T follicular helper cell (primary cell): ENCODE measurements at places on chromosomes 2 and 18.

DNA sequence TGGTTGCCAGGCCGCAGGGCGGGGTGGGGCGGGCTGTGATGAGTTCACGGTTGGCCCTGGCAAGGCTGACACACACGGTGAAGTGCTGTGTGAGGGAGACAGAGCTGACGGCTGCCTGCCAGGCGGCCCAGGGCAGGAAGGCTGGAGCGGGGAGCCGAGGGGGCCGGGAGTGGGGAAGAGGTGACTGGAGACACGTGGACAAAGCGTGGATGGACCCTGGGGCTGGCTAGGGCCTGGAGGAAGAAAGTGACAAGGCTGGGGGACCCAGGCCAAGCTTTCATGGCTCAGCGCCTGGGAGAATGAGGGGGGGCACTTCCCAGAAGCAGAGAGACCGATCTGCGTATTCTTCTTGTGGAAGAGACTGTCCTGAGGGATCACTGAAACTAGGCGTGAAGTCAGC, 123.2 kb downstream of the DYSF start:
- DNase-seq, result no peak

GRCh38 chr18:77161961-77162360, 29.4 kb upstream of the MBP start:
- DNase-seq, result no peak

DNA sequence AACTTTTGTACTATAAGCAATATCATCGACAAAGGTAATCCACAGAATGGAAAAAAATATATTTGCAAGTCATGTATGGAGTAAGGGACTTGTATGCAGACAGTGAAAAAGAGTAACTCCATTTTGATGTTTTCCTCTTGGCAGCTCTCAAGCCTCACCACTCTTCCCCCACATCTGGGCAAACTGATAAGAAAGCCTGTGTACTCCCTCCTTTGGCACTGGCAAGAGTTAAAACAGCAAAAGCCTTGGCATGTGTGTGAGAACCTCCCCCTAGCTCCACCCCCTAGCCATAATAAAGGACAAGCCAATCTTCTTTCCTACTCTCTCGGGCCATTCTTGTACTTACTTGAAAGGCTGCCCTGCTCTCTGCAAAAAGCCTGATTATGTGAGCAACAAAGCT, 335.2 kb downstream of the LRATD1 start:
- no peak for DNase-seq

DNA sequence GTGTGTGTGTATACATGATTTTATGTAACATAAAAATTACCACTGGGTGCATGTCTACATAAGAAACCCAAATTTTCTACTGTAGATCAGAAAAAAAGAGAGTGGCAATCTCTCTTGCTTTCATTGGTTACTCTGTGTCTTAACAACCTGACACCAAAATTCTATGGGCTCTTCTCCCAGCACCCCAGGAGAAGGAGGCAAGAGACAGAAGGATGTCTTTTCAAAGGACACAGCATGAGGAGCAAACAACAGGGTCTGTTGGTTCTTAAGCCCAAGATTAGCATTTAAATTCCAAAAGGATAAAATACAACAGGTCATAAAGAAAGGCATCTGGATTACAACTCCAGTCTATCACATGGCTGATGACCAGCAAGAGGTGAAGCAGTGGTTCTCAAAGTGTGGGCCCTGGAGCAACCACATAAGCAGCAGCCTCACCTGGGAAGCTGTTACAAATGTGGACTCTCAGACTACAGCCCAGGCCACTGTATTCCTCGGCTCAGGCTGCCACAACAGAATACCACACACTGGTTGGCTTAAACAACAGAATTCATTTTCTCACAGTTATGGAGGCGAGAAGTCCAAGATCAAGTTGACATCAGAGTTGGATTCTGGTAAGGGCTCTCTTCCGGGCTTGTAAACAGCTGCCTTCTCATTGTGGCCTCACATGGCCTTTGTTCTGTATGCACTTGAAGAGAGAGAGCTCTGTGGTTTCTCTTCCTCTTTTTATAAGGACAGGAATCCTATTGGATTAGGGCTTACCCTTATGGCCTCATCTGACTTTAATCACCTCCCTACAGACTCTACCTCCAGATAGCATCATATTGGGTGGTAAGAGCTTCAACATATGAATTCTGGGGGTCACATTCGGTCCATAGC, 79.8 kb upstream of the RNF152 start:
- no peak for DNase-seq

DNA sequence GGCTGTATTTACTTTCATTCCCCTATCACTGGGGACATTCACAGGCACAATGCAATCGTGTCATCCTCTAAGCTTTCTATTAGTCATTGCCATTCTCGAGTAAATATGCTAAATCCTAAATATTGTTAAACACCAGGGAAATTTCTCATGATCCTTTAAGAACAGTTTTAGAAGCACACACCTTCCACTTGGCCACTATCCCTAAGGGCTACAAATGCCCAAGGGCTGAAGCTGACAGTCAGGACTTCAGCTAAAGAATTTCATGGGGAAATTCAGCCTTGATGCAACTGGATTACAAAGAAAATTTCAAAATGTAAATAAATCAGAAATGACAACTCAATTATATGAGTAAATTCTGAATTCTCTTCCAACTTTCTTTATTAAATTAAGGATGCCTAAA, 163.1 kb upstream of the PID1 start:
- DNase-seq, result no peak

DNA sequence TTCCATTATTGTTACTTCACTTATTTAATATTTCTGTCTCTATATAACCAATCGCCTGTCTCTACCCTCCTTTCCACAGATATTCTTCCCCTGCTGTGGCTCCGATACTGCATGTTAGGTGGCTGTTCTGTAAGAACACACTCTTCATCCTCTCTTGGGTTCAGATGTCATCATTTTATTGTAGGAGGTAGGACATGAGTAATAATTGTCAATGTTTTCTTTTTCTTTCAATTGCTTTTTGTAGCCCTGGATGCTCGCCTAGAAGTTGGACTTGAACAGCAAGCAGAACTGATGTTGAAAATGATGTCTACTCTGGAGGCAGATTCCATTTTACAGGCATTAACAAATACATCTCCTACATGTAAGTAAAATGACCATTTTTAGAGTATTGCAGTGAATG, 128.6 kb downstream of the BIRC6 start:
- no peak for DNase-seq

GRCh38 chr2:61670591-61671501, 132.7 kb upstream of the XPO1 start:
- no peak for DNase-seq

DNA sequence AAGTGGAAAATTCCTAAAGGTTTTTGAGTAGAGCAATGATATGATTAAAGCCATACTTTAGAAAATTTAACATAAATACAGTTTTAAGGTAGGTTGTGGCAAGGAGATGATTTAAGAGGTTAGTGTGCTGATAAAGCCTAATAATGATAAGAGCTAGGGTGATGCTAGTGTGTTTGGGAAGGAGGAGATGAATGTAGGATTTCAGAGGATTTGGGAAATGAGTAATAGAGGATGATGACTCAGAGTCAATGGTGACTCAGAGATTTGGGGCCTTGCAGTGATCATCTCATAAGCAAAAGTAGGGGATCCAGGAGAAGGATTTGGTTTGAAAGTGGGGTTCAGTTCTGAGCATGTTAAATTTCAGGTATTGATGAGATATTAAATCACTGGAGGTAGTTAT, 23.3 kb downstream of the STAMBP start:
- no peak for DNase-seq

- no peak for DNase-seq
These were observed 69.4 kb downstream of the TWSG1 start for GRCh38 chr18:9403795-9404564.

DNA sequence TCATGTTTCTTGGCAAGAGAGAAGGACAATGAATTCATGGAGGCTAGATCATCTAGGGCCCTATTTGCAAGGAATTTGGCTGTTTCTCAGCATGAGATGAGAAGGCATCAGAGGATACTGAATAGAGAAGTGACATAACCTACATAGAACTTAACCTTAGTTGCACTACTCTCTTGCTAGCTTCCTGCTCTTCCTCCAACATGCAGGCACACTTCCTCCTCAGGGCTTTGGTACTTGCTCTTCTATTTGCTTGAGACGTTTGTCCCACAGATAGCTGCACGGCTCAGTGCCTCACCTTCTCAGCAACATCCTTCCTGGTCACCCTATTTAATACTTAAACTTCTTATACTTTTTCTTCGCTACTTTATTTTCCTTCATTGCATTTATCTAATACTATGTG, 20.0 kb upstream of the LANCL1 start:
- DNase-seq, result no peak

GRCh38 chr2:6876309-6876708, 1.3 kb upstream of the RSAD2 start:
- DNase-seq, result no peak

GRCh38 chr2:80233333-80233732, 71.2 kb downstream of the LRRTM1 start:
- DNase-seq, result no peak

DNA sequence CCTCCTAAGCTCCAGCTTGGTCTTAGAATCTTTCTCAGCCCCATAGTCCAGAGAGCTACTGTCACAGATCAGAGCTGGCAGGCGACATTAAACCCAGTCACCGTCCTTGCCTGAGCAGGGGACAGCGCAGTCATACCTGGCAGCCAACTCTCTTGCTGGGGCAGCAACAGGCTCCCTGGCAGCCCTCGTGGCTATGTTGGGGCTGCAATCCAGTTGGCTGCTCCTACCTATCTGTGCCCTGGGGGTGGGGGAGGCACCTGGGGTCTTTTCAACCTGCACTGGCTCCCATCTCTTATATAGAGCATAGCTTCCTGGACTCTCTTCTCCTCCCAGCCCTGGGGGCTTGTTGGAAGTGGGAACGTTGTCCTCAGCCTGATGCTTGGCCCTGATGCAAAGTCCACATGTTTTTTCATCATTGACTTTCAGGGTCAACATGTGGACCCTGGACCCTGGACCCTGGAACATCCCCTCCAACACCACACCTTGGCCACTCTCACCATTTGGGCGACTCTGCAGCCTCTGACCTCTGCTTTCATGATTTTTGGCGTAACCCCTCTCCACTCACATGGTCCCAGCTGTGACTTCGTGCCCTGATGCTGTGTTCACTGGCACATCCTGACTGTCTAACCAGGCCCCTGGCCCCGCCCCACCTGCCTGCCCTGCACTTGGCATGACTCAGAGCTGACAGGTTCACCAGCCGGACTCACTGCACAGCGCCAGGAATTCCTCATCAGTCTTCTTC, 45.6 kb downstream of the ATOH8 start:
- DNase-seq, result no peak

DNA sequence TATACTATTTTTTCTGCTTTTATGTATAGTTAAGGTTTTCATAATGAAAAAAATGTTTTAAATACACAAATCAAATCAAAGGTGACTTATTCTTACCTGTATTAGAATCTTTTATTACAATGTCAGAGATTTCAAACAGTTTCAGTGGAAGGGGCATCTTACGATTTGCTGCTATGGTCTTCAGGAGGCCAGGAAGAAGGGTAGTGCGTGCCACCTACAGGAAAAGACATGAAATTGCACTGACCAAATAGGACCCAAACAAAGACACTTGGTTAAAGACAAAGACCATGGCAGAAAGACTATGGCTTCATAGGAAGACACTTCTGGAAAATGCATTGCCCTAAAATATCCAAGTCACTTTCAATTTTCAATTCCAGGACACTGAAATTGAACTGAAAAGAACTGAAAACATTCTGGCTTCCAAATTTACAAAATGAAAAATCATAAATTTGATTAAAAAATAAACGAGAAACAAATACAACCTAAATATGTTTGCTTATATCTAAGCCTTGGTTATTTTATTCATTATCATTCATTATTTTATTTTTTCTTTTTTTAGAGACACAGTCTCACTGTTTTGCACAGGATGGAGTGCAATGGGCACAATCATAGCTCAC, 42.1 kb downstream of the FARSB start:
- no peak for DNase-seq

DNA sequence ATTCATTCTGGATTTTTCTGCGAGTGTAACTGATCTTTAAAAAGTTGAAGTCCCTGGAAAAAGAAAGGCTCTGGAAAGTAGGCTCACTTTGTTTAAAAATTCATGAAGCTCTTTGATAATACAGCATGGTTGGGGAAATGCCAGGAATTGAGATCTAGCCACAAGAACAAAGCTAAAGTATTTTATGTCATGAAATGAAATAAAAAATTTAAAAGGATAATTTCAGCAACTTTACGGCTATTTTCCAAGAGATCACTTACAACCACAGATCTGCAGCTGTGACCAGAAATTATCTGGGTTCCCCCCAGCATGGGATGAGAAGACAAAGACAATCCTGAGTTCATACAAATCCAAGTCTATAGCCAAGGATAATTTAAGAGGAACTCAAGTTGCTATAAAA, 25.3 kb upstream of the RFX8 start:
- no peak for DNase-seq

DNA sequence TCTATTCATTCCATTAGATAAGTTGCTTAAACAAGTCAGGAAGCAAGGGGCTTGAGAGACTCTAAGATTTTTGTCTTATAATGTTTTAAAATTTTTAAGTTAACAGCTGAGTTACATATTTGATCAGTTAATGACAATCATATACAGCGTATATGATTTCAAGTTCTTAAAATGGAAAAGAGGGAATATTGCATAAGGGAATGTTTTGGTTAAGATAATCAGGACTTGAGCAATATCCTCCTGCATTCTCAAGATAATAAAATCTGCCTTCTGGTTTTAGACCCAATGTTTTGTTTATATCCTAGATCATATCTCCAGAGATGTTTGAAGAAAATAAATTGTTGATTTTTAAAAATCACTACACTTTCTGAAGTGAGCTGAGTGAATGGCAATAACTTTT, 13.4 kb upstream of the DYNC1I2 start:
- DNase-seq, result no peak

GRCh38 chr2:105112345-105112744, 74.5 kb downstream of the MRPS9 start:
- no peak for DNase-seq

DNA sequence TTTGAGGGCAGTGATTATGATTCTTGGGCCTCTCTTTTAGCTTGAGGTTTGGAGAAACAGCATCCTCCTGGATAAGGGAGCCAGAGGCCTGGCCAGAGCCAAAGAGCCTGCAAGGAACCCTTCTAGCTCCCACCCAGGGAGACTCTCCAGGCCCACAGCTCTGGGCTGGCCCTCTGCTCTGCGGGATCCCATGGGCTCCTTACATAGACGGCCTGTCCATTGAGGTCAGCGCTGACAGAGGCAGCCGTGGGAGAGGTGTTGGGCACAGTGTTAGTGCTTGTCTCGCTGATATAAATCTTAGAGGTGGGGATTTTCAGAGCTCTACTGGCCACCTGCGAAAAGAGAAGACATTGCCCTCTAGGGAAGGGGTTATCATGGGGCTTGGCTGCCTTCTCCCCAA, 67.2 kb downstream of the XDH start:
- no peak for DNase-seq

GRCh38 chr18:34709104-34709503, 994 bp upstream of the DTNA start:
- DNase-seq, result no peak

DNA sequence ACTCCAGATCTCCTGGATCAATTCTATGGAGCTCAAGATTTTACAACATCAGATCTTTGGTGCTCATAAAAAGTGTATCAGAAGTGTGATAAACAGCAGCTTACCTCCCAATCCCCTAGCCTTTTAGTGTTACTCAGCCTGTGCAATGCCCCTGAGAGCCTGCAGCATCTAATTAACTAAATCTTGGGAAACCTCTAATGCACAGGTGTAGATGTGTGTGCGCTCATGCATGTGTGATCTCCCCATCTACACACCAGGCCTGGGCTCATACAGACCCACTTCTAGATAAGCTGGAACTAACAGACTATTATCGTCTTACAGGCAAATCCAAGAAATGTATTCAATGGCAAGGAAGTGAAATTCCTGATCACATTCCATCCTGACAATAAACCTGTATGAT, 7.5 kb downstream of the SUCLG1 start:
- DNase-seq, result no peak

GRCh38 chr2:6883448-6884122, 6.0 kb downstream of the RSAD2 start:
- no peak for DNase-seq
